ENCODE measurements at places on chromosomes 5 and 9.

DNA sequence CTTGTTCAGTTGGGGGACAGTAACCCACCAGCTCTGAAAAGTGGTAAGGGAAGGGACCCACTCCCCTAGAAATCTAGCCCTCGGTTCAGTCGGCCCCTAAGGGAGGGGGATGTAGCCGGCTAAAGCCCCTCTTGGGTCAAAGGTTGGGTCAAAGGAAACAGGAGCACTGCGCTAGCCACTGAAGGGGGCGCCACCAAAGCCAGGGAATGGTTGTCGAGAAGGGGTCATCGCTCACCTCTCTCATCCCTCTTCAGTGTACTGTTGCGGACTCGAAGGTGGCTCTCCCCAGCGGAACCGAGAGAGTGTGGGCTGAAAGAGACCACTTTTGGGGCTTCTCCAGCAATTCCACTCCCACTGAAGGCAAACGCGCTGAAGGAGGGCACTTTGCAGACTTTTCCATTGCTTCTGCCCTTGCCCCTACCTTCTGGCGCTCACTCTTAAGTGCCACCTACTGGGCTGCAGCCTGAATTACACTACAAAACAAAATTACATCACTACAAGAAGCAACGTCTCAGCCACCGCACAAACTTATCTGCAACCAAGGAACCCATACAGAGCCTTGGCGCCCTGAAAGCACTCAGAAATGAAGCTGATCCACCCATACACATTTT, 396.9 kb downstream of the PDE4D start:
- no peak for DNase-seq

DNA sequence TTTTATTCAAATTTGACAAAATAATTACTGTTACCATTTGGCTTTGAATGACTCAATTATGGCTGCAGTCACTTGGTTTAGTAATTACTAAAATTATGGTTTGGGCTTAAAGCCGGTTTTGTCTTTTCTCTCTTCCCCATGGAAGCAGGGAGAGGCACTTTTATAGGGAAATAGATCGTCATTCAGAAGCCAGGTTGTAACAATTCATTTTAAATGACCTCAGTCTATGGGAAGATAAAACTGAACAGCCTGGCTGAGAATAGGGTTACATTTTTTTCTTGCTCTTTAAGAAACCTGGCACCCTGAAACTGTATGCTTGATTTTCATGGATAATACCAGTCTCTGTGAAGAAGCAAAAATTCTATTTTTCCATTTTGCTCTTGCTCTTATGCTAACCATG, 169.8 kb downstream of the SMC2 start:
- DNase-seq: no peak

- no peak for DNase-seq
Observed at GRCh38 chr5:175385691-175386362, 58.2 kb downstream of the DRD1 start.

DNA sequence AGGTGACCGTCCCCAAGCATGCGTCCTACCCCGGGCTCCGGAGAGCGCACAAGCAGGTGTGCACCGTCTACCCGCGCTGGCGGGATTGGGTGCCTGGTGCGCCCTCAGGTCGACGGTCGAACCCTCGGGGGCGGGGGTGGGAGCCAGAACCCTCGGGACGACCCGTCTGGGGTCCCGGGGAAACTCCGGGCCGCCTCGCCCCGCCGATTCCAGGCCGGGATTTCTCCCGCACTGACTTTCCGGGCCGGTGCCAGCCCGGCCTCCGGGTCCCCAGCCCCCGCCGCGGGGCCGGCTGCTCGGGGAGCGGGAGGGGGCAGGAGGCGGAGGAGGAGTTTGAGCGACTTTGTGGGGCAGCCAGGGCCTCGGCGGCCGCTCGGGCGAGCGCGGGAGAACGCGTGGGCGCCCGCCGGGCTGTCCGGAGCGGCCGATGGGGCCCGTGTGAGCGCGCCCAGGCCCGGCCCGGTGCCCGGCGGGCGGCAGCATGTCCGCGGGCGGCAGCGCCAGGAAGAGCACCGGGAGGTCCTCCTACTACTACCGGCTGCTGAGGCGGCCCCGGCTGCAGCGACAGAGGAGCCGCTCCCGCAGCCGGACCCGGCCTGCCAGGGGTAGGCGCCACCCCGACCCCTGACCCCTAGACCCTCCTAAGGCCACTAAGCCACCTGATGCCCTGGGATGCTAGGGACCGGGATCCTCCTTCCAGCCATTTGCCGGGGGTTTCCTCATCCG, at the start of gene DAB2IP:
DAB2IP (plus strand) TSS at position 340 of the 726 bp plus-strand sequence; CDS start at position 482, 142 bp downstream.
- no peak for DNase-seq

DNA sequence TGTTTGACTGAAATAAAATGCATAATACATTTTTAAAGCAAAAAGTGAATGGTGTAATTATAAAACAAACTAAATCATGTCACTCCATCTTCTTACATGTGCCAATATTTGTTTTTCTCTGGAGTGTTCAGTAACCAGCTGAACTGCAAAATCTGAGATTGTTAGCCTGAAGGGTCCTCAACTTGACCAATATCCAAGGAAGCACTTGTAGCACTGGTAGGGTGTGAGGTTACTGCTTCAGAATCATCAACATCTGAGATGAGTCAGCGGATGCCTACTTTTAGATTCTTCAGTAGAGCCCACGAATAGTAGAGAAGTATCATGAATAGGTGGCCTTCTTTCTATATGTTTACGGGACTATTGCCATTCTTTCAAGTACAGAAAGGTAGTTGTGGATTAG, 226.7 kb downstream of the TLE4 start:
- DNase-seq: no peak

GRCh38 chr9:126616521-126616976, 2.8 kb downstream of the LMX1B start:
- no peak for DNase-seq

- DNase-seq: no peak
Observed at GRCh38 chr9:135591506-135592330, 30.2 kb downstream of the PAEP start.

GRCh38 chr9:128088253-128088945, 20.4 kb downstream of the SLC25A25 start:
- no peak for DNase-seq

- DNase-seq: no peak
Observed at GRCh38 chr5:173314166-173314952, 13.9 kb downstream of the STC2 start.

DNA sequence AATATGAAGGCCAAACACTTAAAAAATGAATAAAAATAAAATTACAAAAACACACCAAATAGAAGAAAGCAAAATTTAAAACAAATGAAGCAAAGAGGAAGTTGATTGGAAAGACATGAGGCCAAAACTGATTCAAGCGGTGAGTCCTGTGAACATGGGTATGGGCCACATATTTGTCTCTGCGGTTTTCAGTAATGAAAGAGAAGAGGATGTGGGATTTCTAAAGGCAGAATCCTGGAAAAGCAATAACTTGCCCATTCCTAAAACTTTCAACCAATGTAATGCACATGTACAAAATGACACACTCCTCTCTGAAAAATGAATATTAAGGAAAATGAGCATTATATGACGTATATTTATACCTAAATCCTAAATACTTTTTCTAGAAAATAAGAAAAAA, 263.7 kb downstream of the SEMA5A start:
- no peak for DNase-seq

DNA sequence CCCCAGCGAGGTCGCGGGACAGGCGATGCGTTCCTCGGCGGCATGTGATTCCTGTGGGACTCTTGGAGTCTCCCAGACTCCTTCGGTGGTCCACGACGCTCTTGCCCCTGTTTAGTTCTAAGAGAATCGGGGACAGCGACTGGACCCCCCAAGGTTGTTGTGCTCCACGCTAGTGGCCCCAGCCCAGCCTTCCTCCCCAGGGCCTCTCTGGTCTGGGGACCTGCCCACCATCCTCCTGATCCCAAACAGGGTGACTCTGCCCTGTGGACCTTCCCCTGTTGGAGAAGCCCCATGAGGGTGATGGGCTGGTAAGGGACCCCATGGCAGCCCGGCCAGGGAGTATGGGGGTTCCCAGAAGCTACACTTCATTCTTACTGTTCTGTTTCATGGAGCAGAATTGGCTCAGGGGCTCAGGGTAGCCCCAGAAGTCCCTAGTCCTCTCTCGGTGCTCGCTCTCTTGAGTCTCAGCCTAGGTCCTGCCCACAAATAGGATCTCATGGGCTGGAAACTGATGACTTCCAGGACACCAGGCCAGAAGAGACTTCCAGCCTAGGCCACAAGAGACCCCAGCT, 880 bp downstream of the CARD19 start:
- DNase-seq: no peak

DNA sequence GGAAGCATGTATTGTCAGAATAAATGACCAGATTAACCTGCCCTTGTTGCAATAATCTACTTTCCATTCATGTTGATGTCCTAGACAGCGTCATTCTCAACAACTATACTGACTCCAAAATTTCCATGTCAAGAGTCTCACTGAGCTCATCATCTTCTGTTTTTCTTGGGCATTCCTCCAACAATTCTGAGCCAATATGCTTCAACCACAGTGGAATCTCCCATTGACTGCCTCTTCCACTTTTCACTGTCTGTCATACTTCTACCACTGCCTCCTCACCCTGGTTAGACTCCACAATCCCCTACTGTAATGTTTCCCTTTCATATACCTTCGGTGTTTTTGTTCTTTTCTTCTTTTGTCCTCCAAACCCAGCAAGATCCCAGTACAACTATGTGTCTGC, 162.8 kb downstream of the TLE1 start:
- DNase-seq: no peak

DNA sequence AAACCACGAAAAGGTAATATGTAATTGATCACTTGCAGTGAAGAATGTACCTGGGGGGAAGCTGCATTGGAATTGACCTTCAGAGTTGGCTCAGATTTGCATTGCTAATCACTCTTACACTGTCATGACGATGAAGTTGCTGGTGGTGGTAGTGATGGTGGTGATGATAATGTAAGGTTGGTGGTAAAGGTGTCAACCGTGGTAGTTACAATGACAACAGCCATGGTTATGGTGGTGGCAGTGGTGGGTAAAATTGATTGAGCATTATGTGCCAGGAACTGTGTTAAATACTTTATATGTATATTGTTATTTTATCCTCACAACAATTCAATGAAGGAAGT, 282.4 kb downstream of the NR3C1 start:
- DNase-seq: no peak

- DNase-seq: no peak
Observed at GRCh38 chr5:141521244-141521781, 32.4 kb downstream of the PCDHGC5 start.

DNA sequence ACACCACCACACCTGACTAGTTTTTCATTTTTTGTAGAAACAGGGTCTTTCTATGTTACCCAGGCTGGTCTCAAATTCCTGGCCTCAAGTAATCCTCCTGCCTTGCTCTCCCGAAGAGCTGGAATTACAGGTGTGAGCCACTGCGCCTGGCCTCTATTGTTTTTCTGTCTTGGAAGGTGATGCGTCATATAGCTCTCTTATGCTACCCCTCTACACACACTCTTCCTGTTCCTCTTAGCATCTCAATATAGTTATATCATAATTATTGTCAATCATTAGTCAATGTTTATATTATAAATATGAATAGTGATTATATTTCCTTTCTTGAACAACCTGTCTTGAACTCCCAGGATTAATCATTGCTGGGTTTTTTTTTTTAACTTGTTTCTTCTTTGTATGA, 7.3 kb downstream of the PKD2L2 start:
- DNase-seq: no peak

- DNase-seq: no peak
Observed at GRCh38 chr9:134408389-134408788, 82.1 kb downstream of the RXRA start.

DNA sequence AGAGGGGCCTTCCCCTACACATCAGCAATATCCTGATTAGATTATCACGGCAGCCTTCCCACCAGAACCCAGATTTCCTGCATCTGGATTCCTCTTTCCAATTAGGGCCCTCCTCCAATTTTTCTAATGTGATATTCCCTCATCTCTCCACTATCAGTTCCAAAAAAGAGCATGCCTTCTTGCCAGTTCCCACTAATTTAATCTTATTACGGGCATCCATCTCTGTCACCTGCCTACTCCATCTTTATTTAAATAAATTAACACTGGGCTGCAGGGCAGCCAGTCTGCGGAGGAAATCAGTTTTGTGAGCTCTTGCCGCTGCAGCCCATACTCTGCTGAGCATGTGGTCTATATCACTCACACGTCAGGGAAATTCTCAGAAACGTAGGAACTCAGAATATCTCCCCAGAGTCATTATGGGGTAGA, 16.6 kb upstream of the FBP2 start:
- DNase-seq: no peak

DNA sequence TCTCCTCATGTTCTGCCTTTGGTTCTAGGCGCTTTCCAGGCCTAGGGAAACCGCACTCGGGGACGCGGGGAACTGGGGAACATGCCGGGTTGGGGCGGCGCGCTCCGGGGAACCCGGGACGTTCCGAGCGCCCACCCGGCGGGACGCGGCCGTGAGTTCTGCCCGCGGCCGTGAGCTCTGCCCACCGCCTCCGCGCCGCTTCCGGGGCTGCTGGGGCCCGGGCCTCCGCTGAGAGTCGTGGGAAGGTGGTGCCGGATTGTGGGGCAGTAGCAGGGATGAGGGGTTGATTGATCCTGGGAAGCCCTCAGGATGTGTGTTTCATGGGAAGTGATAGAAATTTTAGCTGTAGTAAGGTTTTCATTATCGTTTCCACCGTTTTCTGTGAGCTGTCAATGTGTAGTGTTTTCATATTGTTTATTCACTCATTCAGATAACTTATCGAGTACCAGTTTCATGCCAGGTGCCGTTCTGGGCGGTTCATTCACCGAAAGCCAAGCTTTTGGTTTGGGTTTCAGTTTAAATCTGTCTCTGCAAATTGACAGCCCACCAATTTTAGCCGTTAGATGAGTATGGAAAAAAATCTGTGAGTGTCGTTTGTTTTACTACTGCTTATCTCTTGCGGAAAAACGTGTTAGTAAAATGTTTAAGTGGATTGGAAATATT, 657 bp downstream of the MTRR start:
- peak; percentile 37 for DNase-seq

DNA sequence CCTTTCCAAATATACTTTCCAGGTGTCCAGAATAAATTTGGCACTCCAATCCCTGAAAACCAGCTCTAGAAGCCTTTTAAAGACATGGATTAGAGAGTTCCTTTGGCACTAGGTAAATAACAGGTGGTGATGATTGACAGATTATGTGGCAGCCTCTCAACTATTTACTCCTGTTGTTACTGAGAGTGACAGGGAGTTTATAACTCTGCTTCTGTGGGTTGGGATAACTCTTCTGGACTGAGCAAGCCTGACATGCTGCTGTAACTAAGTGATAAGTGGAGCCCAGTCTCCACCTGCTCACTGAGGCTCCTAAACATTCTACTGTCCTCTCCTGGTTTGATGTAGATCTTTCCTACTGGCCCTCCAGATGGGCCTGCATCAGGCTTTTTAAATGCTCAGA, 693.2 kb upstream of the FTMT start:
- no peak for DNase-seq
